ENCODE measurements at places on chromosomes 3 and 15.

DNA sequence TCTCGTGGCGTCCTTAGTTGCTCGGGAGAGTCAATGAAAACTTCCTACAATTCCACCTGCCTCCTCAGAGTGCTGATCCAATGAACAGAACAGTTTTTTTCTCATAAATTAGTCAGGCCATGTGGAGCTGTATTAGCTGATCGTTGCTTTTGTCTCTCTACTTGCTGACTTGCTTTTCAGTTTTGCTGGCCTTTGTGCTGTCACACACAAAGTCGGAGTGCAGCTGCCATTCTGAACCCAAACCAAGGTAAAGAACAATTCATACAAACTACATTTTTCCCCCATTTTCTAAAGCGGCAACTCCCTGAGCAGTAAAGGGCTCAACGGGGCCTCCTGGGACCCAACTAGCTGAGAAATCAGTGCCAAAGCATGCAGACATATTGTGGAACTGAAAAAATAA, 43.1 kb downstream of the MEIS2 start:
- no peak for DNase-seq

DNA sequence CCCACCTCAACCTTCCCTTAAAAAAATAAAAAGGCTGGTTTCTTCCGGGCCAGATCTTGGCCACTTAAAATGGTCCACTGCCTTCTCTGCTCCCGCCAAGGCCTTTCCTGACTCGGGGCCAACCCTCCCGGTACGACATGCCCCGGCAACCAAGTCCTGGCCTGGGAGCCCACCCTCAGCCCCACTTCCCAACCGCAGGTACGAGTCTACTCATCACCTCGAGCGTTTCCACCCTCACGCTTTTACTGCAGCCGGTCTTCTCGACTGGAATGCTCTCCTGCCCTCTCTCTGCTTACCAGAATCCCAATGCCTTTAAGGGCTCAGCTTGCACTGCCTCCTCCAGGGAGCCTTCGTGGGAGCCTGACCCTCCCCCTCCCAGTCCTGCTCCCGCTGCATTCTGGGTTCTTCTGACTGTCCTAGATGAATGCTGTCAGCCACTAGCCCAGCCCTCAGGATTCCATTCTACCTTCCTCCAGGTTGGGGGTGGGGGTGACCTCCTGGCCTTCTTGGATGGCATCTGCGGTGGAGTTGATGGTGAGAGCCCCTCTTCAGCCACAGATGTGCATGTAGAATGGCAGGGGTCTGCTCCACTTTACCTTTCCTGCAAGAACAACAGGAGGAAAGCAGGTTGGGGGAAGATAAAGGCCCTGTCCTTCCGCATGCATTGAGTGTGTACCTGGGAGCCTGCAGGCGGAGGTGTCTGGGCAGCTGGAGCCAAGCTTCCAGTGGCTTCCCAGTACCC, 1.1 kb upstream of the CSRNP1 start:
- no peak for DNase-seq

DNA sequence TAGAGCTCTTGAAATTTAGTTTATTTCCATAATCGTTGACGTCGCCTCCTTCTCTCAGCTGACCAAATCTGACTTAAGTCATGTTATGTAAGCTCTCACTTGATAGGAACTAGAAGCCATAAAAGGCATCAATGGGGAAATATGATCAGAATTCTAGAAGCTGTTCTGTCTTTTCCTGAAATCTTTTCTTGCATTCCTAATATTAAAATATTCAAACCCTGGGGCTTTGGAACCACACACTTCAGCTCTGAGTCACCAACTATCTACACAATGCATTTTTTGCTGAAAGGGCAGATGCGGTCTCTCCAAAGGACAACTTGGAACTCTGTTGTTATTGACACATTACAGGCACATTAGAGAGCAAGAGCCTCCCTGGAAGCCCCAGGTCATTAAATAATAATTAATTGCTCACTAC, 91.3 kb downstream of the LARS2 start:
- DNase-seq: no peak

GRCh38 chr15:67508407-67508806, 12.5 kb upstream of the C15orf61 start:
- DNase-seq: no peak

DNA sequence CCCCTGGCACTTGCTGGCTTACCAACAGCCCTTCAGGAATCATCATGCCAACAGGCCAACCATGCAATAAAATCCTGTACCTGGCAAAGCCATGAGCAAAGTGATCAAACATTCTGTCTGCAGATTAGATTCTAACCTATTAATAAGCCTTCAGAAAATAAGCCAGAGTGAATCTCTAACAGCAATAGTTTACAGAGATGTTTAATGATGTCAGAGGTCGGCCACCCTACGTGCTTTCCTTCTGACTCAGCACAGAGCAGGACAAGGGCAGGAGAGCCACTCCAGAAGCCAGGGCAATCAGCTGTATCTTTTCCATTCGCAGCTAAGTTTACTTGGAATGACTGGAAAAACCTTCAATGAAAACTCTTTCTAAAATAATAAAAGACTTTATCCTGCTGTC, 13.1 kb downstream of the COL8A1 start:
- no peak for DNase-seq

DNA sequence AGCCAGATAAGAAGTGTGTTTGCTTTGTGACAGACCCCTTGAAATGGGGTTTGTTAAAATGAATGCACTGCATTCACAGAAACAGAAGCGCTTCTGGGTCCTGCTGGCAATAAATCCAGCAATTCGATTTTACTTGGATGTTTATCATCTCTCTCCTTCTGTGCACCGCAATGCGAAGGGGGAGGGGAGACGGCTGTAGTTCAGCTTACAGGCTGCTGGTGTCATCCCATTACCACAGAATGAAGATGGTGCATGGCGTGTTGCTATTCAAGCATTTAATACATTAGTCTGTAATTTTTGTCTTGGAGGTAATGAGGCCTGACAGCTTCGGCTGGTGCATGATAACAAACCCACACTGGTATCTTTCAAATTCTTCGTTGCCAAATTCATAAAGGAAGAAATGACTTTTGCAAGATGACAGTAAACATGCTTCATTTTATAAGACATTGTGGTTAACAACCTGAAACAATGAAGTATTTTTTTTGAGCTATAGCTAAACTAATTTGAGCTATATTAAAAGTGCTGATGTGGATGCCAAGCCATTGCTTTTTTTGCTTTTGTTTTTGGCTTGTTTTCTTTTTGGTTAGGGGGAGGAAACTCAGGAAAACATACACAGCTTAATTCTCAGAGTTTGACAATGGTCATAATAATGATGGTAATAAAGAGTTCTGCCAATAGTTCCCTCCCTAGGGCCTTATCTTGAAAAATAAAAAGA, 418.3 kb downstream of the OTOL1 start:
- peak; percentile 80 for DNase-seq

- DNase-seq: no peak
Measured at GRCh38 chr15:65423150-65423975, 616 bp upstream of the IGDCC4 start.

DNA sequence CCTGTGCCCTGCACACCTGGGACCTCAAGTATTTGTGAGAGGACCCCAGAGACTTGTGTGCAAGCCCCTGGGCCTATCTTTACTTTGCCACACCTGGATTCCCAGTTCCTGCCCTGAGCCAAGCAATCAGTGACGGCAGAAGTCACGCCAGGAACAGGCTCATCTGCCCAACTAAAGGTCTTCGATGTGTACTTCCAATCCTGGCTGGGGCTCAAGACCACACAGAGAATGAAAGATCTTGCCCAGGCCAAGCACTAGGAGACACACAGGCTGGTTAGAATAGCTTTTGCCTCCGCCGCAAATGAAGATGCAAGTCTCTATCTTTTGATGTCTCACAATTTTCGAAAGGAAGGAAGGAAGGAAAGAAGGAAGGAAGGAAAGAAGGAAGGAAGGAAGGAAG, 228.8 kb downstream of the OCA2 start:
- peak; percentile 55 for DNase-seq

GRCh38 chr3:169512991-169513390, 150.5 kb downstream of the MECOM start:
- no peak for DNase-seq

GRCh38 chr15:99279827-99280226, 28.5 kb downstream of the LRRC28 start:
- no peak for DNase-seq

DNA sequence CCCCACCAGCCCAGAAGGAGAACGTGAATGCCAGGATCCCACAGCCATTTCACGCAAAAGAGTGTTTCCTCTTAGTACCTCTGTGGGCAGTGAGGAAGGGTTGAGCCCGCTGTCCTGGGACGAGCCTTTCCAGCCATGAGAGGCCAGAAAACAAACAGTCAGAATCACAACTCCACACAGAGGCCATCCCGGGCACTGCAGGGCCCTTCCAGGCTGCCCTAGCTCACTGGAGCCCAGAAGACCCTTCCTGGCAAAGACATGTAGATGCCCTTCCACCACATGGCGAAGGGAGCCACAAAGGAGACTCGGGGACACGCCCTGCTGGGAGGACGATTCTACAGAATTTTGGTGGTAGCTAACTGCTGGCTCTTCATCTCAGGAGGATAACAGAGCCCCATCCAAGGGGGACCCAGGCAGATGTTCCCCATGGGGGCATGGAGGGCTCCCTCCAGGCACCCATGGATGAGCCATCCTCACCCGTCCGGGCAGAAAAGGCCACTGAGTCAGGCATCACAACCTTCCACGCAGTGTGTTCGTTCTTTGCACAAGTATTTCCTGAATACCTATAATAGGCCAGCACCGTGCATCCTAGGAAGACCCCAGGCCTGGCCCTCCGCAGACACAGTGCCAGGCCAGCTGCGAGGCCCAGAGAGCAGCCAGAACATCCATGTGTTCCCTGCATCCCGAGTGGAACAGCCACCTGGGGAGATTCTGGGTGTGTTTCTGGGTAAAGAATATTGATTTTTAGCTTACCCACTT, 47.2 kb downstream of the SLC12A8 start:
- DNase-seq: peak; percentile 47

DNA sequence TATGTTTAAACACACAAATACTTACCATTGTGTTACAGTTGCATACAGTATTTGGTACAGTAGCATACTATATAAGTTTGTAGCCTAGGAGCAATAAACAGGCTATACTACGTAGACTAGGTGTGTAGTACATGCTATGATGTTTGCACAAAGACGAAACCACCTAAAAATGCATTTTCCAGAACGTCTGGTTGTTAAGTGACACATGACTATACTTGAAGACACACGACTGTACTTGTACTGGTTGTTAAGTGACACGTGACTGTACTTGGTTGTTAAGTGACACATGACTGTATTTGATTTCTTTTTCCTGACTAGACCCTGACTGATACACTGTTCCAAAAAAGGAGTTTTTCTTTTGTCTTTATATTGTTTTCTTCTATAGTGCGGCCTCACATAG, 34.1 kb downstream of the RAB8B start:
- no peak for DNase-seq

DNA sequence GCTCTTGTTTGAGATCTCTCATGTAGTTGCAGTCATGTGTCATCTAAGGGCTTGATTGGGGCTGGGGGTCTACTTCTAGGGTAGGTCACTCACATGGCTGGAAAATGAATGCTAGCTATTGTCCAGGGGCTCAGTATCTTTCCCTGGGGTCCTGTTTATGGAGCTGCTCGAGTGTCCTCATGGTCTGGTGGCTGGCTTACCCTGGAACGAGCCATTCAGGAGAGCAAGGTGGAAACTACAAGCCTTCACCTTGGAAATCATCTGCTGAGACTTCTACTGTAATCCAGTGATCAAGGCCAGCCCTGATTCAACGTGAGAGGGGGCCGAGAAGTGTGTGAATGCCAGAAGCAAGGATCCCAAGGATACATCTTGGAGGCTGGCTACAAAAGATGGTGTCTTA, 16.2 kb upstream of the RHCG start:
- no peak for DNase-seq

GRCh38 chr3:32596909-32597369, 26.3 kb upstream of the DYNC1LI1 start:
- peak; percentile 57 for DNase-seq

DNA sequence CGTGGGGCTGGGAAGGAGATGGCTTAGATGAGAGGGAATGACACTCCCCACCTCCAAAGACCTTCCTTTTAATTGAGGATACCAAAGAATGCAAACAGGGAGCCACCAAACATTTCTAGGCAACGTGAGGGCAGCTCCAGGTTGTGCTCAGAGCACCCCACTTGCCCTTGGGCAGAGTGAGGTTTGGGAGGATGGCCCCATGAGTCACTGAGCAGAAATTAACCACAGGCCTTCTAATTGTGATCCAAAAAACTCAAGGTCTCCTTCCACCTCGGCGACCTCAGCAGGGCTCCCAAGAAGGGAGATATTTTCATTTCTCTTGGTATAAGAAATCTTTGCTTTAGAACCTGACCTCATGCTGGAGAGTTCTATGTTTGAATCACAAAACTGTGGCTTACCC, 305.0 kb upstream of the TPM1 start:
- no peak for DNase-seq

DNA sequence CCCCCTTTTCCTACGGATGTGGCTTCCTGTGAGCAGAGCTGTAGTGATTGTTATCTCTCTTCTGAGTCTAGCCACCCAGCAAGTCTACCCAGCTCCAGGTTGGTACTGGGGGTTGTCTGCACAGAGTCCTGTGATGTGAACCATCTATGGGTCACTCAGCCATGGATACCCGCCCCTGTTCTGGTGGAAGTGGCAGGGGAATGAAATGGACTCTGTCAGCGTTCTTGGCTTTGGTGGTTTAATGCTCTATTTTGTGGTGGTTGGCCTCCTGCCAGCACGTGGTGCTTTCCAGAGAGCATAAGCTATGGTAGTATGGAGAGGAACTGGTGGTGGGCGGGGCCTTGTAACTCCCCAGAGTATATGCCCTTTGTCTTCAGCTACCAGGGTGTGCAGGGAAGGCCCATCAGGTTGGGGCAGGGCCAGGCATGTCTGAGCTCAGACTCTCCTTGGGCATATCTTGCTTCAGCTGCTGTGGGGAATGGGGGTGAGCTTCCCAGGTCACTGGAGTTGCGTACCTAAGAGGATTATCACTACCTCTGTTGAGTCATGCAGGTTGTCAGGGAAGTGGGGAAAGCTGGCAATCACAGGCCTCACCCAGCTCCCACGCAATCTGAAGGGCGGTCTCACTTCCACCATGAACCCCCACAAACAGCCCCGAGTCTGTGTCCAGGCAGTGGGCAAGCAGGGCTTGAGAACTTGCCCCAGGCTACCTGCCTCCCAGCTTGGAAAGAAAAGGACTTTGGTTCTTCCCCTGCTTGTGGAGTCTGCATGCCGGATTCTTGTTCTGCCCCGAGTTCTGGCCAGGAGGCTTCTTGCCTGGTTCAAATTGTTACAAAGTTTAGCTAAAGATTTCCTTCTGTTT, 9.0 kb upstream of the ADGRG7 start:
- no peak for DNase-seq

DNA sequence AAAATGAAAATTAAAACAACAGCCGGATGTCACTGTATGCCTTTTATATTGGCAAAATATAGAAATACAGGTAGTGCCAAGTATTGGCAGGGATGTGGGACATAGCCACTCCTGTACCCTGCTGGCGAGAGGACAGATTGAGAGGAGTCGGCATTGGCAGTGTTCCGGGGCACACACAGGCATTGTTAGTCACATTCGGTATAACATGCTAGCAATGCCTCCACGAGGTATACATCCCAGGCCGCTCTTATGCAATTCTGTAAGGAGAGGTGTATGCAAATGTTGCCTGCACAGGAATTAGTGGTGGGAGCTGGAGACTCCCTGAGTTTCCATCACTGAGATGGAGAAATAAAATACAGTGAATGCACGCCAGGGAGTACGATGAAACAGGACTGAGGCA, 99.4 kb upstream of the DLG1 start:
- no peak for DNase-seq
